Activated T-cell treated with anti-CD3 and anti-CD28 coated beads, Interleukin-2, amount 50 U/mL, for 24 hours (primary cell): ENCODE measurements at places on chromosomes 2 and 18.
A peak's percentile ranks its signal among the peaks of the same experiment; 100 is the strongest.

DNA sequence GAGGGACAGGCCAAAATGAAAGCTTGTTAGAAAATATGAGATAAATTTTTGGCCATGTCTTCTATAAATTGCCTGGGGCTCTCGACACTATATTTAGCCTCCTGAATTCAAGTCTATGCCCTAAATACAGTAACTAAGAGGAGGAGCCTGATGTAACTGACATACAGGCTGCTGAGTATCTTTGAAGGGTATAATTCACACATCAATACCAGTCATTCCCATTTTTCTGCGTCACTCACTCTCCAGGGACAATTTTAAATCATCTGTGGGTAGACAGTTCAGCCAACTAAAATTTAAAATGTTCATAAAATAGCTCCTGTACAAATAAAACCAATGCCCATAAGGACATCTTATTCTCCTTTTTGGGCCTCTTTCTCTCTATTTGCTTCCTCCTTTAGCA lies 105.9 kb downstream of the AP1S3 start:
- H3K27ac ChIP-seq = no peak overlapping the region
- no peak for DNase-seq
- H3K4me1 ChIP-seq = no peaks in the 10 kb centered on the region

- H3K27me3 ChIP-seq = peaks cover 13% of the 10 kb centered on the region
- no peaks in the 10 kb centered on the region for H3K4me1 ChIP-seq
- H3K4me3 ChIP-seq = no peak overlapping the region
- H3K36me3 ChIP-seq = no peaks in the 10 kb centered on the region
- DNase-seq = no peak
- H3K27ac ChIP-seq = no peak overlapping the region
Measured at GRCh38 chr2:192155511-192156118, 39.1 kb downstream of the TMEFF2 start.

GRCh38 chr2:187658952-187659525 lies 104.8 kb upstream of the TFPI start:
- no peak overlapping the region for H3K27ac ChIP-seq
- no peak for DNase-seq
- no peaks in the 10 kb centered on the region for H3K27me3 ChIP-seq

DNA sequence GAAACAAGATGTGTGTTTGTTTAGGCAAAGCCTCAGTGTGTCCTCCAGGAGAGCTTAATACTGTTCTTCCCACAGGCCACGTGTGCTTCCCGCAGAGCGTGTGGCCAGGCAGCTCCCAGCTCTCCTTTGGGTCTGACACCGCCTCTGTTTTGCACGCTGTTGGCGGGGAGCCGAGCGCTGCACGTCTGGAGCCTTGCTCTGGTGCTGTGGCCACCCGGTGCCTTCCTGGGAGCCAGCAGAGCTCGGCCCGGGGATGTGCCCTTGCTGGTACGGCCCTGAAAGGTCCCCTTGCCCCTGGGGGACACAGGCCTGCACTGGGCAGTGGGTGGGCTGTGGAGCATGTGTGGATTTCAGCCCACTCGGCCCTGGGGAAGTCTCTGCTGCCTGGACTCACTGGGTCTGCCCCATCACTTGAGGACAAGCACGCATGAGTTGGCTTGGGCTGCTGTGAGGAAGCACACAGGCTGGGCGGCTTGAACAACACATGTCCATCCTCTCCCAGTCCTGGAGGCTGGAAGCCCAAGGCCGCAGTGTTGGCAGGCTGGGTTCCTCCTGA lies 160.7 kb upstream of the HDAC4 start:
- no peaks in the 10 kb centered on the region for H3K4me1 ChIP-seq
- H3K27ac ChIP-seq = no peak overlapping the region
- H3K36me3 ChIP-seq = no peaks in the 10 kb centered on the region
- peaks cover 12% of the 10 kb centered on the region for H3K27me3 ChIP-seq
- peak; percentile 11 for DNase-seq

DNA sequence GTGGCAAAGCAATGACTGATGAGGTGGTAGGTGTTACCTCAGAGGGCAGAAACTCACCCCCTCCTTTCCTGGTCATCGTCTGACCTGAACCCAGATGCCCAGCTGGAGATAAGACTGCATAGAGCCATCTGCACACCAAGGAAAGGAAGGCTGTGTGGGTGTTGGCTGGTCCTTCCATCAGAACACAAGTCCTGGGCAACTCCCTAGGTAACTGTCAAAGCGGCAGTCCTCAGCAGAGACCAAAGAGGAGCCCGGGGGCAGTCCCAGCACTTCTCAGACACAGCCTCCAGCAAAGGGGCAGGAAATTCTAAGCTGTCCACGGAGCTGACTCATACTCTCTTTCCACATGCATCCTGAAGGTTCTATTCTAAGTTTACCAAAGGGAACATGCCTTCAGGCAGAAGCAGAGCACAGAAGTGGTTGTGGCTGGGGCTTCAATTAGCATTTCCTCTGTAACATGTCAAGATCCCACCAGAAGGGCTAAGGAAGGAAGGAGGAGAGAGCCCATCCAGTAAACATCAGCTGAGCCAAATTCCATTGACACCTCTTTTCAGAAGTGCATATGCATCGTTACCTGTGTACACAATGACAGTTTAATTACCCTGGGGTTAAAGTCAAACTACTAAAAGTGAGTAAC lies 54.7 kb downstream of the SPRED2 start:
- H3K4me1 ChIP-seq = peaks cover 28% of the 10 kb centered on the region
- DNase-seq = no peak
- H3K36me3 ChIP-seq = no peaks in the 10 kb centered on the region

DNA sequence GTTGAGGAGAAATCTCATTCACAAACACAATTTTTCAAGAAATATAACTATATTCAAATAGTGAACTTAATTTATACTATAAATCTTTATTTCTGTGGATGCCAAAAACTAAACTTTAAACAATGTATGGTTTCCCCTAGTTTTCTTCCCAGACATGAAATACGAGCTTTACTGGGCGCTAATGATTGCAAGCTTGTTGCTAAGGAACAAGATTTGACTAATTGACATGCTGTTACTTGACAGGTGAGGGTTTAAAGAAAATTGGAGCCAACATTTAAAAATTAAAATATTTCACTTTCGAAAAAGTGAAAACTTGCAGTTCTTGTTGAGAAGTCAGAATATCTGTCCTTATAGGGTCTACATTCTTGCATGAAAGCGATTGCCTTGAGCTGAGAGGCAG lies 381.0 kb downstream of the MEIS1 start:
- no peak overlapping the region for H3K4me3 ChIP-seq
- H3K4me1 ChIP-seq = no peaks in the 10 kb centered on the region
- H3K27ac ChIP-seq = no peak overlapping the region
- DNase-seq = no peak

- no peaks in the 10 kb centered on the region for H3K36me3 ChIP-seq
- H3K27ac ChIP-seq = no peak overlapping the region
- H3K27me3 ChIP-seq = no peaks in the 10 kb centered on the region
Measured at GRCh38 chr2:222399038-222399783, 25.1 kb upstream of the SGPP2 start.

DNA sequence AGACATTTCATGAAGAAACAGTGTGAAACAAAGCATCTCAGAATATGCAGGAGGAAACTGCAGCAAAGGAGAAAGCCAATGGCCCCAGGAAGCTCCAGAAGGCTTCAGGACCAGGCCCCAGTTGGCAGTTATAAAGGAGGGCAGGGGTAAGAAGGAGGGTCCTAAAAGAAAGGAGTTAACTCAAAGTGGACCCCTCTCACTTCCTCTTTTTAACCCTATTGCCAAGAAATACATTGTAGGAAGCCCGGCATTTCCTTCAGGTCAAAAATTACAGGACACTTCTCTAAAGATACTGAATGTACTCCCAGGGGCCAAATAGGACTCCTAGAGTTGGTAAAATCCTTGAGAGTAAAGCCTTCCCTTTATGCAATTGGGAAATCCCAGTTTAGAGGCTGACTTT lies 77.1 kb upstream of the TGFA start:
- no peaks in the 10 kb centered on the region for H3K27me3 ChIP-seq
- no peaks in the 10 kb centered on the region for H3K36me3 ChIP-seq
- no peak overlapping the region for H3K27ac ChIP-seq
- no peak overlapping the region for H3K4me3 ChIP-seq

GRCh38 chr2:5373200-5373599 lies 319.0 kb upstream of the SOX11 start:
- H3K27me3 ChIP-seq = peaks cover 6% of the 10 kb centered on the region
- H3K27ac ChIP-seq = no peak overlapping the region
- no peaks in the 10 kb centered on the region for H3K36me3 ChIP-seq
- H3K4me1 ChIP-seq = no peaks in the 10 kb centered on the region

GRCh38 chr18:23388357-23388756 lies 64.7 kb upstream of the RIOK3 start:
- H3K27me3 ChIP-seq = no peaks in the 10 kb centered on the region
- H3K4me1 ChIP-seq = peaks cover 16% of the 10 kb centered on the region
- no peak overlapping the region for H3K27ac ChIP-seq
- DNase-seq = no peak
- no peak overlapping the region for H3K4me3 ChIP-seq

- H3K4me3 ChIP-seq = no peak overlapping the region
- no peaks in the 10 kb centered on the region for H3K36me3 ChIP-seq
- peaks cover 1% of the 10 kb centered on the region for H3K4me1 ChIP-seq
- no peaks in the 10 kb centered on the region for H3K27me3 ChIP-seq
Measured at GRCh38 chr2:189267491-189267890, 87.9 kb upstream of the COL5A2 start.

GRCh38 chr2:63903003-63903402 lies 61.3 kb downstream of the UGP2 start:
- H3K27me3 ChIP-seq = no peaks in the 10 kb centered on the region
- no peak overlapping the region for H3K4me3 ChIP-seq
- H3K27ac ChIP-seq = peak overlapping the region; percentile 5
- peaks cover 86% of the 10 kb centered on the region for H3K36me3 ChIP-seq
- DNase-seq = no peak
- peaks cover 16% of the 10 kb centered on the region for H3K4me1 ChIP-seq

DNA sequence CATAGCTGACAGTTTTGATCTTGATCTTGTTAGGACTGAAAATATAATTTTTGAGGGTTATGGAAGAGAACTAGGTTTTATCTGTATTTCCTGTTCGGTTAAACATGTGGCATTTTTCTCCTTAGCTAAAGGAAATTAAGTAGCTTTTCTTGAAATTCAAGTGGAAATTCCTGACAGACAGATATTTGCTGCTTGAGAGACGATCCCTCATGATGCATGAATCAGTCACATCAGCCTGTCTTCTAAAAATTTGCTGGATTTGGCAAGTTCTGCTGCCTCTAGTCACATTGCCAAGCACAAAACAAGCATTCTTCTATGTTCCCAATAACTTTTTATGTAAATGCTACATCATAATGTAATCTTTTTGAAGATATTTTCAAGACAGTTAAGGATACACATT lies 201.8 kb upstream of the ATP5MC3 start:
- peaks cover 9% of the 10 kb centered on the region for H3K27me3 ChIP-seq
- no peaks in the 10 kb centered on the region for H3K4me1 ChIP-seq
- no peak overlapping the region for H3K27ac ChIP-seq
- no peaks in the 10 kb centered on the region for H3K36me3 ChIP-seq
- no peak for DNase-seq

DNA sequence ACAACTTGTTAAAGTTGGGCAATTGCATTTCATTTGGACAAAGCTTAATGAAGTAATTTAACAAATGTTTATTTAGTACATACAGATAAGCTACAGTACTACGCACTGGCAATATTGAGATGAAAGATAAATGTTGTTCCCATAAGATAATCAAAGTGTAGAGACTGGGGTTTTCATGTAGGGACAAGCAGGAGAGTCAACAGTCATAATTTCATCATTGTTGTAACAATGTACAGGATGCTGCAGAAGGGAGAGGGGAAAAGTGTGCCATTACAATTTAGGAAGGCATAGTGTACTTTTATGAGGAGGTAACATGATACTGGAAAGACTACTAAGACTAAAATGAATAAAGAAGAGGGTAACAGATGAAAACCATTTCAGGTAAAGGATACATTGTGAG lies 441.6 kb downstream of the ERBB4 start:
- no peak overlapping the region for H3K27ac ChIP-seq
- H3K27me3 ChIP-seq = no peaks in the 10 kb centered on the region
- no peak overlapping the region for H3K4me3 ChIP-seq

GRCh38 chr2:182128821-182129707 lies 143.4 kb downstream of the PPP1R1C start:
- no peak for DNase-seq
- no peak overlapping the region for H3K4me3 ChIP-seq

DNA sequence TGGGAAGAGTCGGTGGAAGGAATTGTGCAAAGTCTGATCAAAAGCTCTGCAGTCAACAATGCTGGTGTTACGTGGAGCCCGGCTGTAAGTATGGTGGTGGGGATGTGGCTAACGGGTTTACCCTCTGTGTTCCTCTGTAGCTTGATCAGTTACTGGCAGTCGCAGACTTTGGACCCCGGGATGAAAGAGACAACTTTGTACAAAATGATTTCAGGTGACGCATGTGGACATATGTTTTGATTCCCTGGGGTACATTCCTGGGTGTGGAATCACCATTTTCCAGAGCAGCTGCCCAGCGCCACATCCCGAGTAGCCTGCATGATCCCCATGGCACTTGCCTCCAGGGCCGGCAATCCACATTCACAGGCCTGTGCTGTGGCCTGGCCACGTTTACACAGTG lies 9.8 kb downstream of the RBFA start:
- H3K27ac ChIP-seq = no peak overlapping the region
- DNase-seq = no peak
- H3K4me3 ChIP-seq = no peak overlapping the region
- peaks cover 94% of the 10 kb centered on the region for H3K36me3 ChIP-seq
- H3K4me1 ChIP-seq = peaks cover 10% of the 10 kb centered on the region

- no peaks in the 10 kb centered on the region for H3K36me3 ChIP-seq
- no peak for DNase-seq
- no peaks in the 10 kb centered on the region for H3K4me1 ChIP-seq
- no peaks in the 10 kb centered on the region for H3K27me3 ChIP-seq
Measured at GRCh38 chr2:29050591-29050990, 23.7 kb downstream of the PCARE start.

- no peak overlapping the region for H3K4me3 ChIP-seq
- H3K4me1 ChIP-seq = no peaks in the 10 kb centered on the region
- H3K27ac ChIP-seq = no peak overlapping the region
- no peak for DNase-seq
Measured at GRCh38 chr2:925309-925708, 25.3 kb upstream of the SNTG2 start.

DNA sequence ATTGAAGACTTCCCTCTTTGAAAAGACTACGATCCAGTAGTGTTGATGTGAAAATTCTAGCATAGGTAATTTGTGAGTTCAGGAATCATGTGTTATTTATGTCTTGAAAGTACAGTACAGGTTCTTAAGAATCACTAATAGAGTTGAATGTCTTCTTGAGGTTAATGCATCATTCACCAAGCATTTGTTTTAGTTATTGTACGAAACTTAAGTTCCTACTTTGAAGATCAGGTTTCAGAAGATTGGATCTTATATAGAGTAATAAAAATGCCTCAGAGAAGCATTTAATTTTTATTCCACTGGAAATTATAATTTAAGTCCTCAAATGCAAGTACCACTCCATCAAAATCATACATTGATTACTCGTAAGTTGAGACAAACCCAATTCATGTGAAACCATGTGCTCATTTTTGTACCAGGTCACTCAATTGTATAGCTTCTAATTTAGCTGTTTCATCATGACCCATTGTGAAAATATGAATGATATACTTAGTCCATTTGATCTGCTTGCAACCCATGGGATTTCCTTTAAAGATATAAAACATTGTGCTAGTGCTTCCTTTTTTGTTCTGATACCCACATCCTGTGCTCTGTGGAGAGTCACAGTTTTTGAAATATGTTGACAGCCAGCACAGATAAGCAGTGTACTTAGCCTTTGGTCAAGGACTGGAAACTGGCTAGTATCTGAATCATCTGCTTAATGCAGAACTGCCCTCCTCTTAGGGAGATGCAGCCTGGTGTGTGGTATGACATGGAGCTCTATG lies 22.5 kb upstream of the RAB27B start:
- no peak for DNase-seq
- H3K27me3 ChIP-seq = no peaks in the 10 kb centered on the region
- H3K4me1 ChIP-seq = peaks cover 10% of the 10 kb centered on the region
